ENCODE measurements at places on chromosomes 13 and 19.

DNA sequence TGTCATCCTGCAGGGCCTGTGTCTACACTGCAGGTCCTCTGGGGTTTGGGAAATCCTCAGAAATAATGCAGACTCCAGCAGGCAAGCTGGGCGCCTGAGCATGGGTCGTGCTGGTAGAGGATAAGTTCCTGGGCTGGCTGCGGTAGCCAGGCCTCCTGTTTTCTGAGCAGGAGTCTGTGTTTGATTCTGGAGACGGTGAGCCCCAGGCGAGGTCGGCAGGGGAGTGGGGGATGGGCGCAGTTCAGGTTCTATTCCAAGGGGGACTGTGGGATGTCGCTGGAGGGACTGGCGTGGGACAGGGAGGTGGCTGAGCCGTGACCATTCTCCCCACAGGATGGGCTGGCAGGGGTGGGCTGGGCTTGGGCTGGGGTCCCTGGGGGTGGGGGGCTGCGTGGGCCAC is 154.7 kb downstream of the KDM4B start:
- DNase-seq = no peak

DNA sequence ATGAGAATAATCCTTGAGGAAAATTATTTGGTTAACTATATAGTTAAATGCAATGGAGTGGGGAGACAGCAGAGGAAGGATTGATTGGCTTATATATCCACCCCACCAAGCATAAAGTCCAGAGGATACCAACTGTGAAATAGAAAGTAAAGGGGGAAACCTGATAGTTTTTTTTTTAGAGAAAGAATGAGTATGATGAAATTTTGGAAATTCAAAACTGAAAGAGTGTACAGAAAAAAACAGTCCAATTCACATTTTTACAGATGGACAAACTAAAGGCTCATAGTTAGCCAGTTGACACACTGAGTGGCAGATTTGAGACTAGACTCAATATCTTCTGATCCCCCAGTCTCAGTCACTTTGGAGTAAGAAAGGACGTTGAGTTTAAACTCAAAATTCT is 51.1 kb downstream of the FNDC3A start:
- DNase-seq = no peak

DNA sequence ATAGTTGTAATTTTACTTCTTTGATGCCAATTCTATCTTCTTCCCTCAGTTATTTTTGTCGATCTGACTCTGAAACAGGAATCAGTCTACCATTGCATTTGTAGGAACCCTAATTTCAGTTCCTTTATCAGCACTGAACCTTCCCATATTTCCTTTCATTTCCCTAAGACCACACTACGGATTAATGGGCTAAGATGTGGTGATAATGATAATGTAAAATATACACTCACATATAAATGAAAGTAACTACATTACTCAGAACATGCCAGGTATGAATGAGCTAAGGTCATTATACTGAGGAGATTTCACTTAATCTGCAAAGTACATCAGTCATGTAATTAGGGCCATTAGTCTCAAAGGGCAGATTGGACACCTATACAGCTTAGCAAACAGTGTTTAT is 60.2 kb upstream of the RFC3 start:
- DNase-seq = no peak

- no peak for DNase-seq
Observed at GRCh38 chr19:44719262-44719701, 20.3 kb downstream of the CEACAM16 start.

GRCh38 chr13:110234532-110234931 is 72.4 kb downstream of the COL4A1 start:
- DNase-seq = no peak

- no peak for DNase-seq
Observed at GRCh38 chr19:40688987-40689338, 1.5 kb downstream of the NUMBL start.

DNA sequence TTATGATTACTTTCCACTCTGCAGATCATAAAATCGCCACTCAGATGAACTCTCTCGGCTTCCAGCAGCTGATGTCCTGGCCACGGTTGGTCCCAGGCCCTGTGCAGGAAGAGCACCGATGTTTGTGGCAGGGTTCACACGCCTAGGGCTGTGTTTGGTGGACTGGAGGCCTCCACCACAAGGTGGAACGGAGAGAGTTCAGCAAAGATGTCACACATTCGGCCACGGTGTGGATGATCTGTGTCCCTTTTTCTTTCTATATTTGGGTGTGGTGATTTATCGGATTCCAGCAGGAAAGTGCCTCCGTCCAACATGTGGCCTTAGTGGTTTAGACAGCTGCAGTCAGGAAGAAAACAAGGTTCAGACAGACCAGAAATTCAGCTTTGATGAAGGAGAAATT is 521 bp upstream of the SHISA2 start:
- no peak for DNase-seq

- DNase-seq = no peak
Observed at GRCh38 chr13:44438234-44438579, 64.6 kb downstream of the SERP2 start.

GRCh38 chr19:40623403-40624251 is 22.5 kb downstream of the LTBP4 start:
- no peak for DNase-seq

DNA sequence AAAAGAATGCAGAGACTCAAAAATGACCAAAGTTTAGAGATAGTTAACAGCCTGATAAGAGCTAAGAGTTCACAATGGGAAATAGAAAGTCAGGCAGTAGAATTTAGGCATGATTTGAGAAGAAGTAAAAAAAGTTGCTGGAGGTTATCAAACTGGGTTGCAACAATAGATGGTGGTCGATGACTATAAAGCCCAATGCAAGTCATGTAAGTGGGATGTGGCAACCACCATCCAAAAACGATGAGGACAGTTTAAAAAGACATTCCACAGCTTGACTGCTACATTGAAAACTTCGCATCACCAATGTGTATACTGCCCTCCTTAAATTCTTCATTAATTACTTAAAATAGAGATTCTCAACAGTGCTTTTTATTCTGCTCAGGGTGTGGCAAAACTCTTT is 19.7 kb downstream of the ELF1 start:
- no peak for DNase-seq

GRCh38 chr13:50573066-50573465 is 270.4 kb downstream of the DLEU7 start:
- DNase-seq = no peak

DNA sequence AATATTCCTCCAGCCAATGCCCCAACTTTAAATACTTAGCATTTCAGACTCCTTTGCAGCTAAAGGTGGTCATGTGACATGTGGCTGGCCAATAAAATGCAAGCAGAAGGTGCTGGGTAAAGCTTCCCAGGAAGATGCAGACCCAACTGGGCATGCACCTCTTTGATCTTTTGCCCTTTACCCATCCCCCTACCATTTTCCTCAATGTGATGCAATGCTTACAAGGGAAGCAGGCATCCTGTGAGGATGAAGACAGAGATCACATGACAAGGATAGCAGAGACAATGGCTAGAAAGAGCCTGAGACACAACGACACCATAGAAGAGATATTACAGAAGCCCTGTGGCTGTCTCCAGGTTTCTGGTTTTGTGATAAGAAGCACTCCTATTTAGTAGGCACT is 2.1 kb upstream of the WASF3 start:
- no peak for DNase-seq

GRCh38 chr19:29793116-29793727 is 18.6 kb upstream of the CCNE1 start:
- DNase-seq = no peak

- no peak for DNase-seq
Observed at GRCh38 chr19:1840541-1841115, 7.7 kb downstream of the REXO1 start.

DNA sequence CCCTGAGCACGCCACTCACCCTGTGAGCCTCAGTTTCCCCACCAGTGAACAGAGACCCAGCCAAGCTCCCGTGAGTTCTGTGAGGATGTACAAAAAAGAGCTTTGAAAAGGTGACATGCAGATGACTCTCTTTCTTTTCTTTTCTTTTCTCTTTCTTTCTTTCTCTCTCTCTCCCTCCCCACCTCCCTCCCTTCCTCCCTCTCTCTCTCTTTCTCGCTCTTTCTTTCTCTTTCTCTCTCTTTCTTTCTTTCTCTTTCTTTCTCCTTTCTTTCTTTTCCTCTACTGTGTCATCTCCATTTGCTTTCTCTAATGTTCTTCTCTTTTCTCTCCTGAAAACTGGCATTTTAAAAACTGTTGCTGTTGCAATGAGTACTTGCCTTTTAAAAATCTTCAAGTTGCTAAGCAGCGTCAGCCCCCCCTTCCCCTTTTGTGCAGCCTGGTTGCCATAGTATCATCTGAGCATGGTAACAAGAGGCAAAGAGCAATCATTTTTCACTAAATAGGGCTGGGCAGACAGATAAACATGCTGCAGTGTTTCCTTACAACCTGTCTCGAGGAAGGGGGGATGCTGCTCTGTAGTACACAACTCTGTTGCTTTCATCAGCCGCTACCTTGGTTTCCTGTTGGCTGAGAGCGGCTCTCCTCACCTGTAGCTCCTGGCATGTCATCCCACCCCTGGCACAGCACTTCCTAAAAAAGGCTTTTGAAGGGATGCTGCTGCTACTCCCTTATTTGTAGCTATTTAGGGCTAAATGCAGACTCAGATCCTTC is 108.7 kb upstream of the MBNL2 start:
- DNase-seq = no peak

DNA sequence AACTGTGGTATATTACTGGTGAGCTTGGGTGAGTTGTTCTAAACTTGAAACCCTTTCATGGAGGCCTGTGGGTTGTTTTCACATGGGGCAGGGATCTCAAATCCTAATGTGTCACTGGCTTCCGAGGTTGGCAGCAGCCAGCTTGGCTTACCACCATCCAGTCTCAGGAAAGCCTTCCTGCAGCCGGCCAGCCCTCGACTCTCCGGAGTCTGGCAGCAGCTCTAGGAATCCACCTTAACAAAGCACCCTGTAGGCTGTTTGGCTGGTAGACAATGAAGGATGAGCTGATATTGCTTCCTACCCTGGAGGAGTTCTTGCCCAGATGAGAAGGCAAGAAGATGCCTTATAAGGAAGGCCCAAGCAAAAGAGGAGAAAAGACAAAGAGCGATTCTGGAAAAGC is 188.3 kb downstream of the KLF12 start:
- no peak for DNase-seq

- no peak for DNase-seq
Observed at GRCh38 chr19:2494084-2494446, 18.1 kb downstream of the GADD45B start.

DNA sequence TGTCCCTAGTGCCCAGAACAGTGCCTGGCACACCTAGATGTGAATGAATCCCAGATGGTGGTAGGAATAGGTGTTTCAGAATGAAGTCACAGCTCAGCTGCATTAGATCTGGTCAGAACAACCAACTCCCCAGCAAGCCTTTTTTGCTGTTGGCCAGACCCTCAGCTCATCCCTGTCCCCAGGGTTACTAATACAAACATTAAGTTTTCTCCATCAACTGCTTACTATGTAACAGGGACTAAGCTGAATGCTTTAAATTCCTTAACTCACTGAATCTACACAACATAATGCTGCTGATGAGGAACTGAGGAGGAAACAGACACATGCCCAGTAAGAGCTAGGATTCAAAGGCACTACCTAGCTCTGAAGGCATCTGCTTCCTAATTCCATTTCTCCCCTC is 18.8 kb downstream of the SMG9 start:
- DNase-seq = no peak

GRCh38 chr19:48443256-48443655 is 2.5 kb upstream of the GRWD1 start:
- no peak for DNase-seq

- no peak for DNase-seq
Observed at GRCh38 chr13:35512271-35512920, 35.9 kb upstream of the MAB21L1 start.

DNA sequence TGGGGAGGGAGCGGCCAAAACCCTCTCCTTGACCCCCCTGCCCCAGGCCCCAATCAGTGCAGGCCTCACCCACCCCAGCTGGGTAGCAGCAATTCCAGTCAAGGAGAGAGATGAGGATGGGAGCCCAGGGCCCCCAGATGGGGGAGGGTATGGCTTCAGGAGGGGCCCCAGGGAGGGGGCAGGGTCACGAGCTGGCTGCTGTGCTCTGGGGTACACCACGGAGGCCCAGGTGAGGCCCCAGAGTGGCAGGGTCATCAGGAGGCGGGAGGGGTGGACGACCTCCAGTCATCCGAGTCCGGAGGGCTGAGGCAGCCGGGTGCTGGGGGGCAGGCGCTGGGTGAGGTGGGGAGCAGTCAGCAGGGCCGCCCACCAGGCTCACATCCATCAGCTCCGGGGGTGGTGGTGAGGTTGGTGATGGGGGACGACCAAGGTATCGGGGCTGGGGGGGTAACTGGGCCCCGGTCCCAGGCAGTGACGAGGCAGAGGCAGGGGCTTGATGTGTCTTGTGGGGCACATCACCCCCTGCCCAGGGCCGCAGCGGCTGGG is 8.4 kb downstream of the DYRK1B start:
- DNase-seq = no peak

GRCh38 chr13:31742097-31742734 is 2.9 kb downstream of the RXFP2 start:
- DNase-seq = peak; percentile 41

- peak; percentile 34 for DNase-seq
Observed at GRCh38 chr19:51417107-51417809, at the start of gene SIGLEC10. TSS of gene SIGLEC10 (minus strand) at chr19:51417642. CDS start at chr19:51417581, 61 bp downstream.

DNA sequence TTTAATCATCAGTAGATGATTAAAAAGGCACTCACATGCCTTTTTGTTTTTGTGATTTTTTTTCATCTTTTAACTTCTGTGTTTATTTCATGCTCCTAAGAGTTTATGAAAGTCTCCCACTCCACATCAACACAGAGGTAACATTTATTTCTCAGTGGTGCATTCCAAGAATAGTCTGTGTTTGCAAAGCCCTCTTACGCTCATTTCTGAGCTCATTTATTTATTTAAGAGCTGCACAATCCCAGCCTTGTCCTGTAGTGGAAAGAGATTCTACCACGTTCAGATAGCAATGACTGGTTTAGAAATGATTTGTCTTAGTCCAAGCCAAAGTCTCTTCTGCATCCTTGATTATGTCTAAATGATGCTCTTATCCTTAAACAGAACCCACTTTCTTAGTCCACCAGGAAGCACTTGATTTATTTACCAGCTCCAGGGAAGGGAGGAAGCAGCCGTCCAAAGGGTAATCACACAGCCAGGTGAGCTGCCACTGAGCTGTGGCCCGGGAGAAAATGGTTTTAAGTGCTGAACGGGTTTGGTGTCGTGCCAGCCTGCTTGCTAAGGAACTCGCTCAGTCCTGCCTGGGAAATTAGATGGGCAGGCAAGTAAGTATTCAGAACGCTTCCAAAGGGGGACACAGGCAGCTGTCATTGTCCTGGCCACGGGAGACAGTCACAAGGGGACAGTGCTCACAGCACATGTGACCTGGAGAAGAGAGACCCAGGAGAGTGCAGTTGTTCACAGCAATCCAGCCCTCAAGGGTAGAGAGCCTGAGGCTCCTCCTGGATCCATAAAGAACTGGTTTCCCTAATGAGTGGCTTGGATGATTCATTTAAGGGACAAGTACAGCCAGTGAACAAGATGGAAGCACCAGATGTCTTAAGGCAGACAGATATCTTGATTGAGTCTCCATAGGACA is 131.8 kb upstream of the WASF3 start:
- DNase-seq = no peak

DNA sequence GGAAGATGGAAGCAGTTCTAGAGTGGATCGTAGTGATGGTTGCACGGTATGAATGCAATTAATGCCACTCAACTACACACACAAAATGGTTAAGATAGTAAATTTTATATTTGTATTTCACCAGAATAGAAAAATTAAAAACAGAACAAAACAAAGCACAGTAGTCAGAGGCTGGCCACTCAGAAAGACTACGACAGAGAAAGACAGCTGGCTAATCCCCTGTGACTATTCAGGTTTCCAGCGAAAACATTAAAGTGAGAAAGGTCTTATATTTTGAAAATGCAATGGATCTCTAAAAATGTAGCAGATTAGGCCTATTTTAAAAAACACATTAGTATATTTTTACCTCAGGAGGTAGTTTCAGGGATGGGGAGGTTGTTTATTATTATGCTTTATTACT is 131.3 kb upstream of the POSTN start:
- DNase-seq = no peak

Data from stimulated activated CD4-positive, alpha-beta T cell treated with anti-CD3 and anti-CD28 coated beads, Interleukin-12 subunit alpha, Interleukin-12 subunit beta, amount 100 ng/mL, for 24 hours (primary cell).